ENCODE measurements at places on chromosomes 6 and 20. TPM values are rescaled to one million over a fixed set of nuclear protein-coding genes. Genes with fewer than 3 reads are reported as not detected.
A peak's percentile ranks its signal among the peaks of the same experiment; 100 is the strongest.

Gene EDN3
- 0.19 TPM for total RNA-seq

Gene LY6G5C
- 2.5 TPM for total RNA-seq

Gene CNKSR3
- 63.1 TPM for total RNA-seq

Gene GABRR1
- total RNA-seq, result not detected

Gene PCK1
- total RNA-seq, result 29.7 TPM

Gene DUSP15
- total RNA-seq, result 13.2 TPM

Gene KHDC1L
- total RNA-seq, result not detected

Gene CPNE5
- 7.1 TPM for total RNA-seq

Gene HLA-DPB1
- total RNA-seq, result 181 TPM

Gene PI3
- total RNA-seq, result 8.7 TPM

Gene PAX1
- not detected for total RNA-seq

Gene LY6G5B
- 15.1 TPM for total RNA-seq

Gene UNC93A
- not detected for total RNA-seq

- no peaks in the 10 kb centered on the region for H3K36me3 ChIP-seq
- H3K27me3 ChIP-seq, result no peaks in the 10 kb centered on the region
- no peak overlapping the region for H3K27ac ChIP-seq
- H3K4me3 ChIP-seq, result no peak overlapping the region
Observed at GRCh38 chr6:168417191-168417590, 23.8 kb upstream of the SMOC2 start.

GRCh38 chr20:4052554-4052953 is 37.2 kb upstream of the RNF24 start:
- DNase-seq, result no peak
- peaks cover 2% of the 10 kb centered on the region for H3K4me1 ChIP-seq
- no peaks in the 10 kb centered on the region for H3K27me3 ChIP-seq
- H3K4me3 ChIP-seq, result no peak overlapping the region
- no peaks in the 10 kb centered on the region for H3K36me3 ChIP-seq

GRCh38 chr6:77341058-77341986 is 122.0 kb downstream of the HTR1B start:
- H3K4me1 ChIP-seq, result no peaks in the 10 kb centered on the region
- H3K27me3 ChIP-seq, result no peaks in the 10 kb centered on the region
- no peaks in the 10 kb centered on the region for H3K36me3 ChIP-seq
- H3K27ac ChIP-seq, result no peak overlapping the region
- H3K4me3 ChIP-seq, result no peak overlapping the region

DNA sequence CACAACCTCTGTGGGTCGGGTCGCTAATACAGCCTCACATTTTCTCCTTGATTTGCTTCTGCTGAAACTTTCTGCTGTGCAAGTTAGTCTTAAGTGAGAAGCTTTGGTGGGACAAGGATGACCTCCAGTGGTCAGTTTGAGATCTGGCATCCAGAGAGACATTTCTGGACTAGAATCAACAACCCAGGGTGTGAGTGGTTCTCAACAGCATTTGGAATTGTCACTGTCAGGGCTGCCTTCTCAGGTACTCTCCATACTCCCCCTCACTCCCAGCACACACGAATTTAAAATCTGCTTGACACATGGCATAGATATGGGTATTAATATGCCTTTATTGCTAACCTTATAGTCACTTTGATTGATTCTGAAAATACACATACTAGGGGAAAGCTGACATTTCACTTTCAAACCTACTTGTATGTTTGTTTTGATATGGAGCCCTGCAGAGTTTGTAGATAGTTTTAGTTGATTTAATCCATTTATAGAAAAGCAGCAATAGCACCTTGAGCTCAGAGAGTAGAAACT is 13.2 kb downstream of the OTOR start:
- DNase-seq, result peak; percentile 67
- no peaks in the 10 kb centered on the region for H3K27me3 ChIP-seq
- no peak overlapping the region for H3K4me3 ChIP-seq
- H3K4me1 ChIP-seq, result no peaks in the 10 kb centered on the region

DNA sequence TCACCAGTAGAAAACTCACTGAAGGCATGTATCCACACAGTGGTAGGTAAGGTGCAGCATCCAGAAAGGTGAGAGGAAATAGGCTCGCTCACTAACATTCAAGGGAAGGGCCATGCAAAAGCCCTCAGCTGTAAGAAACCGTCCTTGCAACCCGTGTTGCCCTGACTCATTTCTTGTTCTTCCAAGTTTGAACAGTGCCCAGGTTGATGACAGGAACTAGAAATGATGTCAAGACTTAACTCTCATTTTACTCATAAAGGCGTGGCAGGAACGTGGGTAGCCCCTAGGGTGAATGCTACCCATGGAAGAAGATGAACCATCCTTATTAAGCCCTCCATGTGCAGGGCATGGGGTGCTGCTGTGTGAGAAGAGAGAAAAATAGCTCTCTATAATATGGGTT is 187.6 kb downstream of the CD83 start:
- no peaks in the 10 kb centered on the region for H3K27me3 ChIP-seq
- H3K36me3 ChIP-seq, result no peaks in the 10 kb centered on the region
- no peak for DNase-seq
- no peak overlapping the region for H3K27ac ChIP-seq
- no peaks in the 10 kb centered on the region for H3K4me1 ChIP-seq

- no peaks in the 10 kb centered on the region for H3K36me3 ChIP-seq
- H3K4me3 ChIP-seq, result no peak overlapping the region
- H3K4me1 ChIP-seq, result peaks cover 6% of the 10 kb centered on the region
Observed at GRCh38 chr6:37840143-37840939, 20.8 kb downstream of the ZFAND3 start.

GRCh38 chr6:134372603-134373281 is 54.8 kb upstream of the SGK1 start:
- no peak for DNase-seq
- H3K4me1 ChIP-seq, result no peaks in the 10 kb centered on the region
- H3K4me3 ChIP-seq, result no peak overlapping the region
- H3K27ac ChIP-seq, result peak overlapping the region; percentile 14
- H3K27me3 ChIP-seq, result no peaks in the 10 kb centered on the region
- no peaks in the 10 kb centered on the region for H3K36me3 ChIP-seq

DNA sequence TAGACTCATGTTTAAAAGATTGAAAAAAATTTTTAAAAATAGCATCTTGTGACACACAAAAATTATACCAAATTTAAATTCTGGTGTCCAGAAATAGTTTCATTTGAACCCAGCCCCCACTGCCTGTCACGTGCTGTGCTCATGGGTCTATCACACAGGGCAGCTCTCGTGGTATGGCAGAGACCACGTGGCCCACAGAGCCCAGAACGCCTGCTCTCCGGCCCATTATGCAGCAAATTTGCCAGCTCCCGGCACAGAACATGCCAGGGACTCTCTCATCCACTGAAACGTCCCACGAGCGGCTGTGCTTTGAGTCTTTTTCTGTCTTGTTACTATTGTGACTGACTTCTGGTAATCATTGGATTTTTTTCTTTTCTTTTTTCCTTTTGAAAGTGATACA is 224.3 kb downstream of the TTLL2 start:
- peaks cover 4% of the 10 kb centered on the region for H3K4me1 ChIP-seq
- no peak overlapping the region for H3K27ac ChIP-seq
- no peaks in the 10 kb centered on the region for H3K36me3 ChIP-seq
- H3K27me3 ChIP-seq, result no peaks in the 10 kb centered on the region
- H3K4me3 ChIP-seq, result no peak overlapping the region

GRCh38 chr6:1415416-1416063 is 26.2 kb downstream of the FOXF2 start:
- H3K27me3 ChIP-seq, result no peaks in the 10 kb centered on the region
- DNase-seq, result no peak
- no peak overlapping the region for H3K4me3 ChIP-seq

DNA sequence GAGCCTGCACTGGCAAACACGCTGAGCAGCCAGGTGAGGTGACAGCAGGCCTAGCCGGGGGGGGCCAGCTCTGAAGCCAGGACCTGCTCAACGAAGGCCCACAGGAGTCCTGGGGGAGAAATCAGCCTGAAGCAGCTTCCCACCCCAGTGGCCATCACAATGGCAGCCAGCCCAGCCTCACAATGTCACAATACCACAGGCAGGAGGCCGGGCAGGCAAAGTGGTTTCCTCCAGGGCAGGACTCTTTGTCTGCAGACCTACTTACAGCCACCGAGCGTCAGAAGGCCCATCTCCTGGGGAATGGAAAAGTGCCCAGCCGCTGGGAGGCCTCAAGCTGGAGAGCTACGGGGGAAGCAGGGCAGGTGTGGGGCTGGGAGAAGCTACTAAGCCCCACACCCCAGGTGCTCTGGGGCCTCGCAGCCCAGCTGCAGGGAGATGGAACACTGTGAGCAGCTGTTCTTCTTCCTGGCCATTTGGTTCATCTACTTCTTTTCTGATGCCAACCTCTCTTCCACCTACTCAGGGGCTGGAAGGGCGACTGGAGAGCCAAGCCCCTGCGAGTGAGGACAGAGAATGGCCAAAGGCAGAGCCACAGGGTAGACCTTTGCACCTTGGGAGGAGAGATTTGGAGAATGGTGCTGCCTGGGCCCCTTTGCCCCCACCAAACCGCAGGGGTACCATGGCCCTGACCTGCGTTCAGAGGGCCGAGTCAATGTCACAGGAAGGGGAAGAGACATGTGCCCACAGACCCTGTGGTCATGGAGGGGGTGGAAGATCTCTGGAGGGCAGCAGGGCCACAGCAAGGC is 22.3 kb upstream of the AVP start:
- no peak overlapping the region for H3K27ac ChIP-seq
- no peak for DNase-seq
- no peaks in the 10 kb centered on the region for H3K4me1 ChIP-seq
- H3K27me3 ChIP-seq, result no peaks in the 10 kb centered on the region
- H3K36me3 ChIP-seq, result peaks cover 2% of the 10 kb centered on the region

DNA sequence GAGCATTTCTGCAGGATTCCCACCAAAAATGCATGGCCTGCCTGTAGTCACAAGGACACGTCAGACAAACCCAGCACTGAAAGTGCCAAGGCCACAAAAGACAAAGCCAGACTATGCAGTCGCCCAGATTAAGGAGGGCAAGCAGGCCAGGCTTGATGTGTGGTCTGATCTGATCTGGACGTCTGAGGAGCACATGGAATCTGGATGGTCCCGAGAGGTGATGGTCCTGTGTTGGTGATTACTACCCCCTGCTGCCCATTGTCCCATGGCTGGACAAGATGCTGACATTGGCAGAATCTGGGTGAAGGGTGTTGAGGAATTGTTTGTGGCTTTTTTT is 17.1 kb downstream of the NPEPL1 start:
- no peaks in the 10 kb centered on the region for H3K27me3 ChIP-seq
- no peak overlapping the region for H3K27ac ChIP-seq
- H3K36me3 ChIP-seq, result peaks cover 7% of the 10 kb centered on the region
- no peak for DNase-seq

GRCh38 chr20:364905-365794 is 15.4 kb upstream of the TRIB3 start:
- no peak for DNase-seq
- no peaks in the 10 kb centered on the region for H3K27me3 ChIP-seq
- no peak overlapping the region for H3K27ac ChIP-seq
- H3K4me1 ChIP-seq, result no peaks in the 10 kb centered on the region

DNA sequence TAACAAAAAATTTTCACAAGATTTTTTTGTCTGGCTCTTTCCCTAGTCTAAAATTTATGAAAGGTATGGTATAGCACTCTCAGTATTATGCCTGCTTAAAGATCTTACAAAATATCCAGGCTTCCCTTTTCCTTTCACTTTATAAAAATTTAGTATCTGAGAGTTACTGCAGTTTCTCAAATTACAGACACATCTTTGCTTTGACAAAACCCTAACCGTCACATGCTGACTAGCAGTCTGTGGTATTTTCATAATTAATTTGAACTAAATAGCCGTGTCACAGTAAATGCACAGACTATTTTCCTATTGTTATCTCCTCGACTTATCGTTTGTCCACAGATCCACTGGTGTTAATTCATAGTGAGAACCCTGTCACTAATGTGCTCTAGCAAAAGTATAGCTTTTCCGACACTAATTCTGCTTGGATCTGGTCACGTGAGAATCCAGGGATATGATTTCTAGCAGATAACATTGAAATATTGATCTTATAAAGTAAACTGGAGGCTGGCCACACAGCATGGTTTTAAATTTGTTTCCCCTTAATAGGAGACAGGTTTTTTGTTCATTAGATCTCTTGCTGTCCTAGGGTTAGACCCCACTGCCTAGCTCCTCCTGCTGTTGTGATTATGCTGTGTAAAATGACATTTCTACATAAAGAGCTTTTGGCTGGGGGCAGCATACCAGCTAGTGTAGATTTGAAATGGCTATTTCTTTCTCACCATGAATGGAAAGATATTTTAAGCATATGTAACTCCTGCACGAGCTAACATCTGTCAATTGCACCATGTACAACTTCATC is 340.6 kb upstream of the SASH1 start:
- no peak for DNase-seq
- H3K27ac ChIP-seq, result no peak overlapping the region
- H3K4me1 ChIP-seq, result no peaks in the 10 kb centered on the region

GRCh38 chr6:107691062-107691751 is 132.9 kb downstream of the SCML4 start:
- no peaks in the 10 kb centered on the region for H3K4me1 ChIP-seq
- H3K27ac ChIP-seq, result no peak overlapping the region

DNA sequence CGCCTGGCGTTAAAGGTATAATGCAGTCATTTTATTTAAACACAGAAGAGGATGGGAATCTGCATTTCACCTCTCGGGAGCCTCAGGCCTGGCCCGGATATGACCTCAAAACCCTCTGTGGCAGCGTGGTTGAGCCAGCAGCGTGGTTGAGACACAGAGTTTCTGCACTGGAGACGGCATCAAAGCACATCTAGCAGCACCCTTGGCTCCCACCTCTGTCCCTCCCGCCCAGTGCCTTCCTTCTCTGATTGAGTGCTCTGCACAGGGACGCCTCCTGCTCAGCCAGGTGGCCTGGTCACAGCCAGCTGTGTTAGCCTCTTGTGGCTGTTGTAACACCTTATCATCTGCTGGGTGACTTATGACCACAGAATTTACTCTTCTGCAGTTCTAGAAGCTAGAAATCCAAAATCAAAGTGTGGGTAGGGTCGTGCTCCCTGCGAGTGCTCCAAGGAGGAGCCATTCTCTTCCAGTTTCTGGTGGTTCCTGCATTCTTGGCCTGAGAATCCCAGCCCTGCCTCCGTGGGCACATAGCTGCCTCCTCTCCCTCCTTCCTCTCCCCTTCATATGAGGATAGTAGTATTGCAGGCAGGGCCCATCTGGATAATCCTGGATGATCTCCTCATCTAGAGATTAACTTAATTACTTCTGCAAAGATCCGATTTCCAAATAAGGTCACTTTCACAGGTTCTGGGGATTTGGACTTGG is 156.7 kb downstream of the SYCP2 start:
- no peaks in the 10 kb centered on the region for H3K36me3 ChIP-seq
- DNase-seq, result no peak
- H3K4me1 ChIP-seq, result no peaks in the 10 kb centered on the region
- no peak overlapping the region for H3K4me3 ChIP-seq
- H3K27ac ChIP-seq, result no peak overlapping the region

DNA sequence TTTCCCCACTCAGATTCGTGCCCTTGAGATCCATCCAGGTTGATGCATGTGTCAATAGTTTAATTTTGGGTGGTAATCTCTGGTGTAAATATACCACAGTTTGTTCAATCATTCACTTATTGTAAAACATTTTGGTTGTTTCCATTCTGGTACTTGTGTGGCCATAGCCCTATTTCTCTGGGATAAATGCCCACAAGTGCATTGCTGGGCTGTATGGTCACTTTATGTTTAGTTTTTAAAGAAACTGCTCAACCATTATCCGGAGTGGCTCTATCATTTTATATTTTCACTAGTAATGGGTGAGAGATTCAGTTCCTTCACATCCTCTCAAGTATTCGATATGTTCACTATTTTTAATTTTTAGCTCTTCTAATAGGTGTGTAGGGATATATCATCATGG is 60.7 kb upstream of the RNF24 start:
- H3K27me3 ChIP-seq, result no peaks in the 10 kb centered on the region
- no peaks in the 10 kb centered on the region for H3K36me3 ChIP-seq
- DNase-seq, result no peak
- no peak overlapping the region for H3K4me3 ChIP-seq

All from kidney (tissue), 22 donors.